ENCODE measurements at places on chromosomes 5 and 9.

DNA sequence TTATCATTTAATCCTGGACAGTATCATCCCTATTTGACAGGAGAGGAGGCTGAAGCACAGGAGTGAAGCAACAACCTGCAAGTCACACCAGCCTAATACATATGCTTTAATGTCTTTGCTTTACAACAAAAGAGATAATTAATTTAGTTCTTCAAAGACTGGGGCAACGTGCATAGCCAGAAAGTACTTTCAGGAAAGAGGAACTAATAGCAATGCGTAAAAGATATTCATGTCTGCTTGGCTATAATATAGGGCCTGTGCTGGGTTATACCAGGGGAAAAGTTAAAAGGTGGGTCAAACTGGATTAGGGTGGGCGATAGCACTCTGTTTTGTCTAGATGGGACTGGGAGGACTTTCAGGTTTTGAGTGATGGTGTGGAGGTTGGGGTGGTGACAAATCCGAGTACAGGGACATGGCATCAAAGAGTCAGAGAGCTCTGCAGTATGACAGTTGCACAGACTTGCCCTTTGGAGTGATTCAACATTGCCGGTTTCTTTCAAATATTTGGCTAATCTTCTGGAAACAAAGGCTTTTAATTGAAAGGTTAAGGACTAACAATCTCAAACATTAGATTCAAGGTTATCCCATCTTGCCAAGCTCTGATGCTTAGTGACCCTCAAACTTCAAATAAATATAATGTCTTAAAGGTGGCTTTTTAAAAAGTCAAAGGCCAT, 11.9 kb downstream of the DAB2 start:
- DNase-seq = no peak

DNA sequence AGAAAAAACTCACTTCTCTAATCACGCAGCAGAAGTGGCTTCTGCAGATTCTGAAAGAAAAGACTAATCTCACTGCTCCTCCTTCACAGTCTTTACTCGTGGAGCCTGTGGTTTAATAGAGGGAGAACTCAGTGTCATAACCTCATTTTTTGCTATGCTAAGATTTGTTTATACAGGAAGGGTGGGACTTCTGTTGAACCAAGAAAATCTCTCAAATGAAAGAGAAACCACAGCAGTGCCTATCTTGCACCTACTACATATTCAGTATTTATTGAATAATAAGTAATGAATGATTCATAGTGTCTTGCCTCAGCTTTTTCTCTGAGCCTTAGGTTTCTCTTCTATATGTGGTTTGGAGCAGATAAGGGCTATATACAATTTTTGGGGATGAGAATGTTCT, 136.1 kb upstream of the DMAC1 start:
- DNase-seq = no peak

DNA sequence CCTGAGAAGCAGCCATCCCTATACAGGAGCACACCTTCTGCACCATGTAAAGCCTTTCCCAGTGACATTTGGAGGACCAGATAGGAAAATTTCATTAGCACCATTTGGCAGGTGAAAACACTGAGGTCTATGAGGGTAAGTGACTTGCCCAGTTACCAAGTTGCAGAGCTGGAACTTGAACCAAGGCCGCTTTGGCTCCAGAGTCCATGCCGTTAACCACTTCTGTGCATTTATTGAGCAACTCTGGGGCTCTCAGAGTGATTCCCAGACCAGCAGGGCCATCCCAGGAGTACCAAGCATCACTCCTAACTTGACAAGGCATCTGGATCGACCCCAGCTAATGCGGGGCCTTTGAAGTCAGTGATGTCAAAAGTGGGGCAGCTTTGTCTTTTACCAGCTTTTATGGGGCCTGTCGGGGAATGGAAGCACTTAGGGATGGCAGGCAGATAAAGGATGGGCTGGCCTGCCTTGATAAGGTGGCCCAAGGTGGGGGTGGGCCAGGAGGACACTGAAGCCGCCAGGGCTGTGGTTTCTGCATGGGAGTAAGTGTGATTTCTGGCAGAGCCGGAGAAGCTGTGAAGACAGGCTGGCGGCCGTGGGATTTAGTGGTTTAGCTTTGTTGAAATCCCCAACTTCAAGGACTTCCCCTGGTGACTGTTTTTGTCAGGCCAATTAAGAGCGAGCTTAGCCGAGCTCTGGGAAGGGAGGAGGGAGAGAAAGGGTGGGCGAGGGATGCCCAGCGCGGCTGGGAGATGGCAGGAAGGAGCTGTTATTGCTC, 127.3 kb downstream of the MACROH2A1 start:
- DNase-seq = no peak

- no peak for DNase-seq
These were observed 153.8 kb upstream of the FST start for GRCh38 chr5:53326424-53327153.

- no peak for DNase-seq
These were observed 1.4 kb downstream of the PIK3R1 start for GRCh38 chr5:68217047-68217355.

DNA sequence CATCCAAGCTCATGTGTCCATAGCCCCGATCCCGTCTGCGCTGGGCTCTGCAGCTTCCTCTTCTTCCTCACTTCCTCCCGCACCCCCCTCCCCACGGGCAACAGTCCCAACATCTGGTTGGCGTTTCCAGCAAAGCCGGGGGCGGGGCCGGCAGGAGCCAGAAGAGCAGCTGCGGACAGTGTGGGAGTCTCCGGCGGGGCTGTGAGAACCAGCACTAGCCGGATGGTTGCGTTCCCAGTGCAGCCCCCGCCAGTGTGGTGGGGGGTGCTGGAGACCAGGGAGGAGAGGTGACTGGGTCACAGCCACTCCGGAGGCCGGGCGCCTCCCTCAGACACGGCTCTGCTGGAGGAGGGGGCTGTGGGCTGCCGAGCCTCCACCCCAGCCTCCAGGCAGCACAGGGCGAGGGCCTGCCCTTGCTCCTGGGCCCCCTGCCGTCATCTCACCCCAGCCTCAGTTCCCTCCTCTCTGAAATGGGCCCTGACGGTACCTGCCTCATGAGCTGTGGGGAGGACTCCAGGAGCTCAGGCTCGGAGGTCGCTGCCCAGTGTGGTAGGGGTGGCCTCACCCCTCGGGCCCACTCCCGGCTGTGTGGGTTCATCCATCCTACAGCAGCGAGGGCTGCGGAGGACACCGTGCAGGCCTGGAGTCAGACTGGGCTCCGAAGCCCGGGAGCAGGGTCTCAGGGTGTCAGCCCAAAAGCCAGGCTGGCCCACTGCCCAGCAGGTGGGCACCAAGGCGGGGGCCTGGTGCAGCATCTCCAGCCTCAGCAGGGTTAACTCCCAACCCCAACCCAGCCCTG, 41.5 kb upstream of the NOTCH1 start:
- DNase-seq = no peak

- no peak for DNase-seq
These were observed 40.6 kb downstream of the TNFSF8 start for GRCh38 chr9:114889802-114890224.
